ENCODE measurements at places on chromosomes 5 and 9.

DNA sequence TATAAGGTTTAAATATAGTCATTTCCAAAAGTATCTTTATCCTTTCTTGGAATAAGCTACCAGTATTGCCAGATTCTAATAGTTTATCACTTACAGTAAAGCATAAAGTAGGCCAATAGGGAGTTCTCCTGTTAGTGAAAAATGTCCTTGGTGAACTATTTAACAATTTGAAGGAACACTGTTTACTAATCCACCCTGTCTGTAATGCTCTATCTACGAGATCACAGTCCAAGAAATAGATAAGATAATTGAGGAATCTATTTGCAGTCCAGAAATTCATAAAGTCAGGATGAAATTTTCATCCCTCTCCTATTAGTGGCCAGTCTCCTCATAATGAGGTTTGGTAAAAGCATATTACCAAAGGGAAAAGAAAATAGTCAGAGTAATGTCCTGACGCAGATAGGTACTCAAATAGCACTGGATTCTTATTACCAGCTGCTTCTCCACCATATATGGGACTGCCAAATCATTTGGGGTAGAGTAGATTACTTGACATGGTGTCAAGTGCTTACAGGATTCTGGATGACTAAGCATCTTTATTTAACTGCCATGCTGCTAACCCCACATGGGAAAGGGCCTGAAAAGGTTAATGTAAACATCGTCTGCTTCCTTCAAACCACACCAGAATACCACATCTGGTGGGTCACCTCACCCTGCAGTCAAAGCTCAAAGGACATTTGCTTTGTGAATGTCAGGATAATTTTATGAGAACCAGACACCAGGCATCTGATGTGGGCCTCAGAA lies 808.1 kb downstream of the EFNA5 start:
- no peak for DNase-seq

GRCh38 chr5:143992496-143992895 lies 178.0 kb downstream of the YIPF5 start:
- no peak for DNase-seq

GRCh38 chr5:74187757-74188156 lies 452.8 kb downstream of the ENC1 start:
- DNase-seq, result no peak

GRCh38 chr5:77209495-77210090 lies 887 bp upstream of the PDE8B start:
- no peak for DNase-seq

DNA sequence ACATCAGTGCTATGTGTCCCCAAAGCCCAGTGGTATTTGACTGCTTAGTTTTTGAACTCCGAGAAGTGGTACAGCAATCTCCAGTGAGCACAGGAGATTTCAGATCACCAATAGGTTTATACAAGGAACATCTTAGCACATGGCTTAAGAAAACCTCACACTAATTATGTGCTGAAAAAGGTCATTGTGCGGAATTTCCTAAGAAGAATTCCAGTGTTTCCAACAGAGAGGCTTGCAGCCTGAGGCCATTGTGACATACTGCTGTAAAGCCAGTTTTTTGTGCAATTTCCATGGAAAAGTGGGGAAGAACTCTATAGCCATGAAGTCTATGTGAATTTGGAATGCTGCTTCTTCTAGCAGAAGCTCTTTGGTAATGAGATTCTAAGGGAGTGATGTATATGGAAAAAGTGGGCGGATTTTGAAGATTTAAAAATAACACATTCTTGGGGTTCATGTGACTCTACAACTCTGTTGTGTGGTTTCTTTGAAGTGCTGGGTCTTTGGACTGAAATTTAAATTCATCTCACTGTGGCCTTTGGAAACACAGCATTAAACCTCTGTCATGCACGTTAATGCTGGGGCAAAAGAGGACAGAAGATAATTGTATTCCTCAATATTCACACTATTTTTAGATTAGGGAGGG lies 110.5 kb upstream of the CD180 start:
- no peak for DNase-seq

GRCh38 chr5:33867241-33867640 lies 24.5 kb downstream of the ADAMTS12 start:
- DNase-seq, result no peak

Measured in NCI-H1694 (cell line).